Bronchial epithelial cell (primary cell): ENCODE measurements at places on chromosomes 12 and 14.

- no peak for DNase-seq
These were observed 256.8 kb downstream of the PCNX1 start for GRCh38 chr14:71163842-71164629.

DNA sequence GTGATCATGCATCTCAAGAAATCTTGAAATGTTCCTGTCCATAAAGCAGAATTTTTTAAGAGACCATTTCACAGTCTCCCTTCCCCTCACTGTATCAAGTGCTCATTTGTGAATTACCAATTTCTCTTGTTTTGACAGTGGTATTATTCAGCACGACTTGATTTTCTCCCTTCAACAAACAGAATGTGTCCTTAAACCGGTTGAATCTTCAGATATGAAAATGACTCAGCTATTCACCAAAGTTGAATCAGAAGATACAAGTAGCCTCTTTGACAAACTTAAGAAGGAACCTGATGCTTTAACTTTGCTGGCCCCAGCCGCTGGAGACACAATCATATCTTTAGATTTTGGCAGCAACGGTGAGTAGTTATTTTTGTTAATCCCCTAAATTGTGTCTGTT lies 25.5 kb upstream of the SNAPC1 start:
- no peak for DNase-seq

GRCh38 chr12:64835901-64836300 lies 11.5 kb downstream of the TBC1D30 start:
- no peak for DNase-seq

DNA sequence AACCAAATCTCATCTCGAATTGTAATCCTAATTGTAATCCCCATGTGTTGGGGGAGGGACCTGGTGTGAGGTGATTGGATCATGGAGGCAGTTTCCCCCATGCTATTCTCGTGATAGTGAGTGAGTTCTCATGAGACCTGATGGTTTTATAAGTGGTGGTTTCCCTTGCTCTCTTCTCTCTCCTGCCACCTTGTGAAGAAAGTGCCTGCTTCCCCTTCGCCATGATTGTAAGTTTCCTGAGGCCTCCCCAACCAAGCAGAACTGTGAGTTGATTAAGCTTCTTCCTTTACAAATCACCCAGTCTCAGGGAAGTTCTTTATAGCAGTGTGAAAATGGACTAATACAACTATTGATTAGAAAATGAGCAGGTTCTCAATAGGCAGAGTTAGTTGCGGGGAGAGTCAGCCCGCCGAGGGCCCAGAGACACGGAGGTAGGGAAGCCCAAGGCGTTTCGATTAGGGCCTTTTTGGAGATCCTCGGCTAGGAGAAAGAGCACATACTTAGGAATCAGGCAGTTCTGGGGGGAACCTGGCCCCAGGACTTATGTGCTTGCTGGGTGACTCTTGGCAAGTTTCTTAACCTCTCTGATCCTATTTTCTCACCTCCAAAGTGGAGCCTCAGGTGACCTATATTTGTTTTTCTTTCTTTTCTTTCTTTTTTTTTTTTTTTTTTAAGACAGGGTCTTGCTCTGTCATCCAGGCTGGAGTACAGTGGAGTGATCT lies 65.7 kb downstream of the MVK start:
- DNase-seq: no peak

DNA sequence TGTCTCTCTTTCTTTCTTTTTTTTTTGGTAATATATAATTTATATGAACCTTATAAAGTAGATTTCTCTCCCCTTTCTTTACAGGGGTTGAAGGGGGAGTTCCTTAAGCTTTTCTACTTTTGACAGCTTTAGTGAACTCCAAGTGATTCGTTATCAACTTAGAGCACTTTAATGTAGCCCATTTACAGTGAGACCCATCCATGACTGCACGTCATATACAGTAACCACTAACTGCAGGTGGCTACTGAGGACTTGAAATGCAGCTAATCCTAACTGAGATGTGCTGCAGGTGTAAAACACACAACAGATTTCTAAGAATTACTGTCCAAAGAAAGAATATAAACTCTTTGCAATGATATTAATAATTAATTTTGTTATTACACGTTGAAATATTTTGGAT lies 582 bp downstream of the LRRIQ1 start:
- no peak for DNase-seq

GRCh38 chr14:55281316-55281839 lies 10.2 kb downstream of the FBXO34 start:
- DNase-seq: no peak

GRCh38 chr12:123951467-123951866 lies 21.2 kb downstream of the CCDC92 start:
- DNase-seq: no peak

- no peak for DNase-seq
These were observed 20.3 kb downstream of the MTA1 start for GRCh38 chr14:105439710-105440553.

GRCh38 chr14:103540821-103541708 lies 12.1 kb downstream of the TRMT61A start:
- no peak for DNase-seq

DNA sequence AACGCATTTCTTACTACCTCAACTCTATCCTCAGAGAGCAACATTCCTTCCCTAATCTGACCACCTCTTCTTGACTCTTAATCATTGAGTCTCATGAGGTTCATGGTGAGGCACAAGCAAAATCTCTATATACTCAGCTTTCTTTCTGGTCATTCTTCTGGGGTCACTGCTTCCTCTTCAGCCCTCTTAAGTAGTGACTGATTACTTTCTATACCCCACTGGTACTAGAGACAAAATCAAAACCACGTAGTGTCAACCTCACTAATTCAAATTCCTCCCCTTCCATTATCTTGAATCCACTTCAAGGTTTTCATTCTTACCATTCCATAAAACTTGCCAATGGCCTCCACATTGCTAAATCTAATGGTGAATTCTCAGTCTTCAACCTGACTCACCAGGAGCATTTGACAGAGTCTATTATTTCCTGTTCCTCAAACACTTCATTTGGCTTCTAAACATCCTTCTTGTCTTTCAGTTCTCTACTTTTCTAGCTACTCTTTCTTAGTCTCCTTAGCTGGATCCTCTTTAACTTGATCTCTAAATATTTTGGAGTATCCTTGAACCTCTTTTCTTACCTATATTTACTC lies 6.8 kb downstream of the WDHD1 start:
- no peak for DNase-seq

GRCh38 chr12:16027002-16027401 lies 115.9 kb downstream of the DERA start:
- no peak for DNase-seq

- no peak for DNase-seq
These were observed 40.0 kb upstream of the DDX11 start for GRCh38 chr12:31033681-31034080.

DNA sequence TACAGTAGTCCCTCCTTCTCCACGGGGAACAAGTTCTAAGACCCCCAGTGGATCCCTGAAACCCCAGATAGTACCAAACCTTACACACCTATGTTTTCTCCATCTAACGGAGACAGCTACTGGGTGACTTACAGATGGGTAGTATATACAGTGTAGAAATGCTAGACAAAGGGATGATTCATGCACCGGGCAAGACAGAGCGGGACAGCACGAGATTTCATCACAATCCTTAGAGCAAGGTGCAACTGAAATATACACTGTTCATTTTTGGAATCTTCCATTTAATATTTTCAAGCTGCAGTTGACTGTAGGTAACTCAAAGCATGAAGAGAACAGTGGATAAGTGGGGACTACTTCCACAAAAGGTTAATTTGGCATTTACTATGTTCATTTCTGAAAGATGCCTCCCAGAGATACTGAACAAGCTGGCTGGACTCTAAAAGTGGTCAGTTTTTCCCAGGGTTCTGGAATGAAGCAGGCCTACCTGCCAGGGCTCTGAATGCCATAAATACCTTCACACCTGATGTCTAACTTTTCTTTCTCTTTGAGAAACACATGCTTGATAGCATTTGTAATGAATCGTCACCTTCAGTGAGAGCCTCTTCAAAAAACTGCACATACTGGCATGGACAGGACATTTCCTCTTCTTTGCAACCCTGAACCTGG lies 127.7 kb upstream of the FOXN3 start:
- peak; percentile 85 for DNase-seq

GRCh38 chr12:26723379-26724308 lies 109.3 kb downstream of the ITPR2 start:
- peak; percentile 49 for DNase-seq

DNA sequence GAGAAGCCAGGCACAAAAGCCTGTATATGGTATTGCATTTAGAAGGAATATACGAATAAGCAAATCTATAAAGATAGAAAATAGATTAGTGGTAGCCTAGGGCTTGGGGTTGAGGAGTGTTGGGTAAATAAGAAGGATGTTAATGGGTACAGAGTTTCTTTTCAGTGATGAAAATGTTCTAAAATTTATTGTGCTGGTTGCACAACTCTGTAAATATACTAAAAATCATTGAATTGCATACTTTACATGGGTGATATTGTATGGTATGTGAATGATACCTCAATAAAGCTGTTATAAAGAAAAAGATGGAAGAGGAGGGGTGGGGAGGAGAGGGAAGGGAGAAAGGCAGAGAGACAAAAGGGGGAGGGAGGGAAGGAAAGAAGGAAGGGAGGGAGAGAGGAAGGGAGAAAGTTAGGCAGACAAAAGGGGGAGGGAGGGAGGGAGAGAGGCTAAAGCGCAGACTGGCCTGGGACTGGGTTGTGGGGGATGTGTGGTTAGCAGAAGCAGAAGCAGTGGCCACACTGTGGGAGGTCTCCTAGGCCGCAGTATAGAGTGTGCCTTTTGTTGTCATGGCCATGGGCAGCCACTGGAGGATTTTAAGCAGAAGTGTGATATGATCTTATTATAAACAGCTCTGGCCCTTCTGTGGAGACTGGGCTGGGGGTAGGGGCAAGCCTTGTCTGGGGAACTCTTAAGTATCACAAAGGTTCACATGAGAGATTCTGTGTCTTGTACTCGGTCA lies 73.6 kb upstream of the ELK3 start:
- DNase-seq: no peak

DNA sequence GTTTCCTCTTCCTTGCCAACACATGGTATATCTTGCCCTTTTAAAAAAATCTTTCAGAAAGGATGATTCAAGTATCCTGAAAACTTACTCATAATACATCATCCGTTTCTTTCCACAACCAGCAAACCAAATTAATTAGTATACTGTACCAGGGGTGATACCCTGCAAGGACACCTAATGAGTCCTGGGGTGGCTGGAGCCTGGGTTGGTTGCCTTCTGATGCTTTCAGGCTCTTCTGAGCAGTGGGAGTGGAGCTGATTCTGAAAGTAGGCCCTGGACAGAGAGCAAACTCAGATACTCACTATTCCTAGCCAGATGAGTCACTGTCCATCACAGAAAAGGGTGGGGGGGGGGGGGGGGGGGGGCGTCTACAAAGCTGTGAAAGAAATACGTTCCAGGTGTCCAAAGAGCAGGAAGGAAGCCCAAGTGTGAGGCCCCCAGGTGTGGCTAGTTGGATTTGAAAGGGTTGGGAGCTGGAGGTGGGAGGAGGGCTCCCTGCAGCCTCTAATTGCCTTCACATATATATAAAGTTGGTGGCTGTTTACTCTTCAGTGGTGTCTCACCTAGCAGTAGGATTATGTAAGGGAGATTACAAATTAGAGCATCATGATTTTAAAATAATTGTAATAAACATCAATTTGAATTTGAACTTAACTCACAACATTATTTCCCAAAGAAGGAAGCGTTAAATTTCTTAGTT lies 36.5 kb downstream of the FBXO33 start:
- DNase-seq: peak; percentile 63

DNA sequence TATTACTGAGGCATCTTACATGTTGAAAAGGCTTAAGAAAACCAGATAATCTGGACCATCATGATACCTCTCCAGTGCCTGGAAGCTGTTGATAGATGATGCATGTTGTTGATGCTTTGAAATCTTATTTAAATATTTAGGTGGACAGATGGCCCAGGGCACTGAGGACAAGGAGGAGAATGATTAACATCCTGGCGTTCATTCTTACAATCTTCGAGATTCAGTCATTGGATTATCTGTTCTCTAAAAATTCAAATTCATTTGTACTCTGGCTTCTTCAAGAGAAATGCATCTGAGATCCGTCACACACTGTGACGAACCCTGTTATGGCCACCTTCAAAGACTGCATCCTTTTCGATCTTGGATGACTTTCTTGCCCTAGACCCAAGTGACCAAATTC lies 121.3 kb upstream of the IGF1 start:
- no peak for DNase-seq

GRCh38 chr12:73460212-73460611 lies 1077.4 kb upstream of the ATXN7L3B start:
- DNase-seq: no peak

- DNase-seq: no peak
These were observed 203.7 kb upstream of the NUDT4 start for GRCh38 chr12:93174048-93174447.

DNA sequence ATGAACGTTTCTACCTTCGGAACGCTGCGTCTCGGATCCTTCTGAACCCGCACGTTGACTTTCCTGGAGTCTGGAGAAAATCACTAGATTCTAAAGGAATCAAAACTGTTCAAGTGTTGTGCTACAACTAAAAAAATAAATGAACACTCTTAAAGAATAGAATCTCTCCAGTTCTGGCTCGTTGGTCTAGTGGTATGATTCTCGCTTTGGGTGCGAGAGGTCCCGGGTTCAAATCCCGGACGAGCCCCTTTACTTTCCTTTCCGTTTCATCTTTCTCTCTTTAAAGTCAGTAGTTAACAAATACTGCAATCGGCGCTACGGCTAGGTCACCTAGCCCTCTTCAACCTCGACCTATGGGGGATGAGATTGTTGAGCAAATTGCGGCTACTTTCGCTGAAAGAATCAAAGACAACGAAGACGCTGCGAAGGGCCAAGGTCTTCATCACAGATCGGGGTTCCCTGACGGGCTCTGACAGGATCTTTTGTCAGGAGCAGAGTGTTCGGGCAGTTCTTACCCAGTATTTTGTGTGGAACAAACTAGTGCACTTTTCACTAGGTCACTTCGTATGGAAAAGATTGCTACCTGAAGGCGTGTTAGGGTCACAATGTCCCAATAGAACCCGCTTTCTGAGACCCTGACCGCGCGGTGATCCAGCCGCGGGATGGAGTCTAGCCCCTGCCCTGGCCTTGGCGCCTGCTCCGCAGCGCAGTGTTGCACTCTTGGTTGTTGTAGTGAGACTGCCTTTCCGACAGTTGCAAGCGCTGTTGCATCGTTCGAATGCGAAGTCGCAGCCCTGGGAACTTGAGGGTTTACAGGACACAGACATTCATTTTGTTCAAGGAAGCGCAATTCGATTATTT lies 8.4 kb downstream of the OR6S1 start:
- peak; percentile 82 for DNase-seq

GRCh38 chr12:20476551-20476950 lies 108.2 kb downstream of the PDE3A start:
- no peak for DNase-seq

- peak; percentile 85 for DNase-seq
These were observed 125.8 kb downstream of the NCOR2 start for GRCh38 chr12:124441443-124442194.

- DNase-seq: peak; percentile 69
These were observed 15.0 kb upstream of the FOXG1 start for GRCh38 chr14:28751467-28752058.

GRCh38 chr12:86138770-86139169 lies 117.4 kb downstream of the MGAT4C start:
- DNase-seq: no peak
